Progenitor cell of endocrine pancreas (in vitro differentiated cells): ENCODE measurements at places on chromosomes 5 and 9. TPM values are rescaled to one million over a fixed set of nuclear protein-coding genes. Genes with fewer than 3 reads are reported as not detected.

DNA sequence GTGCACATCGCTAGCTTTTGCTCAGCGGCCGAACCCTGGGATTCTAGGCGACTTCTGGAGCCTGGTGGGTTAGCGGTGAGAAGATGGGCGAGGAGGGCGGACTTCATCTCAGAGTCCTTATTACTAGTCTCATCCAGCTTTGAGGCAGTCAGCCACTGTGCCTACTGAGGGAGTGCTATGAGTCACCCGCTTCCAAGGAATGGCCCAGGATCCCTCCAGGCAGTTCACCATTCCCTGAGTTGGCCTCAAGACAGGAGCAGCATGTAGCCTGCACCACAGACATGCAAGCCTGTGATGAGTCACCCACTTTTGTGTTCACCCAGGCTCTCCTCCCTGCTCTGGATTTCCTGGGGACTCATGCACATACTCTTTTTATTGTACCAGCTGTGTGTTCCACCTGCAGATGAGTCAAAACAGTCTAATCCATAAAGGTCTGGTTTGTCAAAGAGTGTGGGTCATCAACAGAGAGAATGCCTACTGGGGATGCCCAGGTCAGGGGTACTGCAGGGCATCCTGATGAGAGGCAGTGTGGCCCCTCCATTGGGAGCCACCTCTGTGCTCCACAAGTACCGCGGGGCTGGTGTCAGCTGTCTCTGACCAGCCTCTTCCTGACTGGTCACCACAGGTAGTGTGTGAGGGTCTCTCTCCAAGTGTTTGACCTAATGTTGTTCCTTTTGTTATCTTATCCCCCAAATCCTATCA lies 20.2 kb downstream of the SLC22A5 start:
- DNase-seq: no peak

DNA sequence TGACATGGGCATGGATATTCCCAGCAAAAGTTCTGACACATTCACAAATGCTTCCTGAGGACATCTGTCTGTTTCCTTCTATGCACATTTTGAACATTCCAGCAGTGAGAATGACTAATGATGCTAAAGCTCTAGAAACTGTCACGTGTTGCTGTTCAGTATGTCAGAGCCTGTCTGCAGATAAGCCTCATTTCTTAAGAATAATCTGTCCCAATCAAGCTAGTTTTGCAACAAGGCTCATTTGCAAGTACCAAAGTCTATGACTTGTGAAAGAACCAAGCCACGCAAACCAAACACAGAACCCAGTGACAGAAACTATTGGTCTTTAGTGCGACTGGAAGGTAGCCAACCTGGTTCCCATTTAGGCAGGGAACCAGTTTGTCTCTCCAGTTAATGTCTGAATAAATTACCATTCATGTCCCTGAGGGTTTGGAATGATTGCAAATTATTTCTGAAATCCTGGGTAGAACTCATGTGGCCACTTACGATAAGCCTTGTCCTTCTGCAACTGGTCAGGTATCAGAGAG lies 178.5 kb downstream of the C9orf152 start:
- DNase-seq: no peak

DNA sequence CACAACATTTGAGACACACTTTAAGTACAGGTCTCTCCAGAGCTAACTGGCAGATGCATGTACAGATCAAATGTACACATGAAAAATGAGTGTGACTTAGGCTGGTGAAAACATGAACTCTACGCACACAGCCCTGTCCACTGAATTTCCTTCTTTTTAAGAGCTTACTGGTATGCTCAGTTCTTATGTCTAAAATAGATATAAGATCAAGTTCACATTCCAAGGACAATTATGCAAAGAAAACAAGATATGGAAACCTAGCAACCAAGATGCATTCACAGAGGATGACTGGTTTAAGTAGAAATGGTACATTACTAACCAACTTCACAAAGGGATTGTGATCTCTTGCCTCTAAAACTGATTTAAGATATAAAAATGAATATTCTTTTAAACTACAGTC lies 56.7 kb downstream of the TLE1 start:
- DNase-seq: no peak

Gene WWC1
- 62.3 and 70.3 TPM in 2 replicates for total RNA-seq

Gene MLANA
- total RNA-seq: not detected in 2 replicates

GRCh38 chr5:78367318-78367991 lies 7.0 kb downstream of the SCAMP1 start:
- DNase-seq: no peak

Gene THOC3
- total RNA-seq: 76.3 and 77.1 TPM in 2 replicates

DNA sequence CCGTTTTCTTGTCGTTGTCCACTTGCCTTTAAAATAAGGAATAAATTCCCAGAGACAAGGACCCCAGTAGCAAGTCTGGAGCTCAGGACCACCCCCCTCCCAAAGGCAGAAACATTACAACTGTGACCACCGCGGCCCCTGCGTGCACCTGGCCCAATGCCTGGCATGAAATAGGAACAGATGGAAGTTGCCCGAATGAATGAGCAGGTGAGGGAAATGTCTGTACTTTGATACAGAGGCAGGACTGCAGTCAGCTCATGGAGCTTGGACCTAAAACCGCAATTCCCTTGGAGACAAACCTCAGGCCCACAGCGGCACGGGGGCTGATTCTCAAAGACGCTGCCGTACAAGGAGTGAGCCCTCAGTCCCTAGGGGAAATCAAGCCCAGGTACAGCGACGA lies 55.3 kb upstream of the SARDH start:
- DNase-seq: no peak

- DNase-seq: no peak
Measured at GRCh38 chr5:136067422-136067821, 38.6 kb downstream of the TGFBI start.

GRCh38 chr9:76657265-76657664 lies 107.0 kb upstream of the PCA3 start:
- DNase-seq: no peak
